Hippocampal formation (tissue), 2 donors: ENCODE measurements at places on chromosomes 1 and 21.

DNA sequence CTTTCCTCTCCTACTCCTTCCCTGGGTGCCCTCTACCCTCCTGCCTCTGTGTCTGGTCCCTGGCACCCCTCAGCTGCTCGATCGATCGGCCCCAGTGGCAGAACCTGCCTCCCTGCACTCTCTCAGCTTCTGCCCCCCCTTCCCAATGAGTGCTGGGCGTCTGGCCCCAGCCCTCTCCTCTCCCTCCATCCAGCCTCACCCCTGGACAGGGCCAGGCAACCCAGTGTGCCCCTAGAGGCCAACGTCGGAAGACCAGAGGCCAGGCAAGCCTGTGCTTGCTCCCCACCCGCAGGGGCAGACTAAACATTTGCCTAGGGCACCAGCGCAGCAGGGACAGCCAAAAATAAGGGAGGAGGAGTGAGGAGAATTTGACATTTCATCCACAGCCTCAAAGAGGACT is 43.5 kb downstream of the LGR6 start:
- DNase-seq, result no peak

GRCh38 chr1:159594625-159595405 is 7.2 kb downstream of the APCS start:
- no peak for DNase-seq

- no peak for DNase-seq
Observed at GRCh38 chr1:2921970-2922686, 99.1 kb upstream of the ACTRT2 start.

DNA sequence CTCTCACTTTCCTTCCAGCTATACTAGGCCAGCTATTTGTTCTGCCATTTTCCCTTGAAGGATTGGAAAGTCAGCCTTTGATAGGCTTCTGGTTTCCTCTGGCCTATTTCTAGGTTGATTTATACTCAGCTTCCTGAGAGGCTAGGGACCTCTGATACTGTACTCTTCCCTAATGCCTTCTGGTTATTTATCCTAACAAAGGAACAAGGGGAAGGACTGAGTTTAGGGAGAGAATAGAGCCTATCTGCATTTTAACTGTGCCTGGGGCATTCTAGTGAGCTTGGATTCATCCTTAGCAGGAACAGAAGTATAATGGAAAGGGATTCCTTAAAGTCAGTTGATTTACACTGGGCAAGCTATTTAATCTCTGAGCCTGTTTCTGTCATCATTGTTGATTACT is 11.8 kb upstream of the TMEM39B start:
- DNase-seq, result no peak

- DNase-seq, result no peak
Observed at GRCh38 chr1:80444171-80444570, 1356.6 kb upstream of the ADGRL2 start.

DNA sequence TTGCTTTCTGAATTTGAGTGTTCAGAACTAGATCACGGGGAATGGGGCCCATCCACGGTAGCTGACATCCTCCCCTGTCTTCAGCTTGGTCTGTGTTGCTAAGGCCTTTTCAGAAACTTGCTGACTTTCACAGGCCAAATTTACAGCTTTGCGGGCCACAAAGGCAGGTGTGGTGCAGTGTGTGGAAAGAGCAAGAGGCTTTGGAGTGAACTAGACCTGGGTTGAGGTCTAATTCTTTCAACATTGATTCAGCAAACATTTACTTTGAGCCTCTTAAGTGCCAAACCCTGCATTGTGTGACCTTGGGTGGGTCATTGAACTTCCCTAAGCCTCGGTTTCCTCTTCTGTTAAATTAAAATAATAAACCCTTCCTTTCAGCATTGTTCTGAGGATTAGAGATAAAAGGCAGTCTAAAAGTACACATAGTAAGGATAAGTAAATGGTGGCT is 24.3 kb downstream of the STPG1 start:
- no peak for DNase-seq

GRCh38 chr1:26820784-26821269 is 5.7 kb upstream of the ZDHHC18 start:
- DNase-seq, result no peak

DNA sequence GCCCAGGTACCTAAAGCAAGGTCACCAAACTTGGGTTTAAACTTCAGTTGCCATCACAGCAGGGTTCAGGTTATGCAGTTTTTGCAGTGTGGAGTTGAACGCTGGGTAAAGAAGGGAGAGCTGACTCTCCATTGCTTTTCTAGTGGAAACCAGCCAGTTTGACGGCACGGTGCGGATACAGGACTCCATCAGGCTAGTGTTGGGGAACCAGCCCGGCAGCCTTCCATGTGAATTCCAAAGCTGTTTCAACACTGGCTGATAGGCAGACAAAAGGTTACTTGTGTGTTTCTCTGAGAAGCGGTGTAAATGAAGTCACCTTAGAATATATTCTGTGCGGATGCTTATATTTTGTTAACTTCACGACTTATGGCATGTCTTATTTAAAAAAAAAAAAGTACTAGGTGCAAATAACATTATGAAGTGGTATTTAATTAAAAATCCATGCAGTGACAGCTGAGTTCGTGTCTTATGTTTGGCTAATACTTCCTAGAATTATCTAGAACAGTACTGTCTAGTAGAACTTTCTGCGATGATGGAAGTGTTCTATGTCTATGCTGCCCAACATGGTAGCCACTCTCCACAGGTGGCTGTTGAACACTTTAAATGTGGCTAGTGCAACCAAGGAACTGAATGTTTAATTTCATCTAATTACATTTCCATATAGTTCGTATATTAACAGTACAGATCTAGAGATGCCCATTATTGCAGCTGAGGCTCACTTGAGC is 29.9 kb upstream of the RCAN3 start:
- DNase-seq, result no peak
